Activated naive CD4-positive, alpha-beta T cell treated with anti-CD3 and anti-CD28 coated beads, Interleukin-2, amount 50 U/mL, for 72 hours (primary cell): ENCODE measurements at places on chromosomes 1 and 21. TPM values are rescaled to one million over a fixed set of nuclear protein-coding genes. Genes with fewer than 3 reads are reported as not detected.

DNA sequence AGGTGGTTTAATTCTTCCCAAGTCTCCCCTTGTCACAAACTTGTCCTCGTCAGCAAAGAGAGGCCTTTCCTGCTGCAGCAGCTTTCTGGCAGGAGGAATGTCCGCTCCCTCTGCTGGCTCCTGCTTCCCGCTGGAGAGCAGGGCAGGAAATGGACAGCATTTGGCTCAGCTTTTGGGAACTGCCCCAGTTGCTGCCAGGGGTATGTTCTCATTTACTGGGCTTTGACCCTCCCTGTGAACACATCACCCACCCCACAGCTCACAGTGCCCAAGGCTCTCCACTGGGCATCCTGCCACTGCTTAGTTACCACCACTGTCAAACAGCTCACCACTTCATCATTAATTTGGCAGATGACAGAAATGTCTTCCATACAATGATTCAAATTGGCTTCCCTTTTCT is 75.4 kb downstream of the MRPL37 start:
- DNase-seq = no peak

DNA sequence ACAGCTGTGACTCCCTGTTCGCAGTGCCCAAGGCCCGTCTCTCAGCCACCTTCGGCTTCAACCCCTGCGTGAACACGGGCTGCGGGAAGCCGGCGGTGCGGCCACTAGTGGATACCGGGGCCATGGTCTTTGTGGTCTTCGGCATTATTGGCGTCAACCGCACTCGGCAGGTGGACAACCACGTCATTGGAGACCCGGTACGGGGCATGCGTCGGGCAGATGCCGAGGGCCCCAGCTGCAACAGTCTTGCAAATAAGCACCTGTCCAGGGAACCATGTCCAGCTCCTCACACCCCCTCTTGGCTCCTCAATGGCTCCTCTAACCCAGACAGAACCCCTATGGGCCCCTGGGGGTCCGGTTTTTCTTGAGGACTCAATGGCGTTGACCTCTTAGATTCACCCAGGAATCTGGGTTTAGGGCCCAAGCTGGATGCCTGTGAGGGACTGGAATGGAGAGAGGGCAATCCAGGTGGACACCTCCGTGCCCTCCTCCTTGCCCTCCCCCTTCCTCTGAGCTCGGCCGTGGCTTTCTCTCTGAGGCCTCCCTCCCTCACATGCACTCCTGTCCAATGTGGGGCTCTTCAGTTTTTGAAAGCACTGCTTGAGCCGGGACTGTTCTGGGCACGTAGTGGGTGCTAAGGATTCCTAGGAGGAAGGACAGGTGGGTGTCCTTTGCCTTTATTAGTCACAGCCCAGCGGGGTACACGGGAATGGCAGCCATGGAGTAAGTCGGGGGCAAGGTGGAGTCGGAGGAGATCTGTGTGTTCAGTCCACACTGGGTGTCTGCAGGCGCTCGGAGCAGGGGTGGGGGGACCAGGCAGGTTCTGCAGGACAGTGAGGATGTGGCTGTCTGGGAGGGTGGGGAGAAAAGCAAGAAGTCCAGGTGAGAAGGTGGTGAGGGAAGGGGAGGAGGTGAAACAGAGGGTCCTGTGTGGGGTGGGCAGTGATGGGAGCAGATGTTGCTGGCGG is 51.1 kb downstream of the DISP3 start:
- DNase-seq = peak; percentile 51

DNA sequence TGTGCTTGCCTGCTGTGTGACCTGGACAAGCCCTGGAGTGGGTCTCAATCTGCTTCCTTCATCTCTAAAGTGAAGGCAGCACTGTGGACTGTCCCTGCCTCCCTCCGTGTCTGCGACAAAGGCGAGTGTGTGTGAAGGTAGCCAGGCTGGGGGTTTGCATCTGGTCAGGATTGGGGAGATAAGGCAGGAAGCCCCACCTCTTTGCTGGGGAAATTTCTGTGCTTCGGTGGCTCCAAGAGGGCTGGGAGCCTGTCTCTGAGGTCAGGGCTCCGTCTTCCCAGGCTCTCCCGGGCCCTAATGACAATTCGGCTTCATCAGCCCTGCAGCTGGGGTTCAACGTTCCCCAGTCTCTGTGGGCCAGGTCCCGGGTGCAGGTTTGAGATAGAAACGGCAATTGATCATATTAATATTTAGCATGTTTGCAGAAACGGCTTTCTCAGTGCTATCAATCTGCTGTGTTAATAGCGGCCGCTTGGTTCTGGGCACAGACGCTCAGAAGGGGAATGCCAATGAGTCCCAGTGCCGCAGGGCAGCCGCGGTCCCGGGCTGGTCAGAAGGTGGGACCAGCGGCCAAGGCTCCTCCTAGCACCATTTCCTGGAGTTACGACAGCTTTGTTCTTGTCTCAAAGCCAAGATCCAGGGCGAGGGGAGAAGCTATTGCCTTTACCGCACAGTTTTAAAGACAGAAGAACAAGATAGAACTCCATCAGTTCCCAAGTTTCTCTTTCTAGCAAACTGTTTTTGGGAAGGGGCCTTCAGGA is 105.7 kb downstream of the PRDM16 start:
- no peak for DNase-seq

DNA sequence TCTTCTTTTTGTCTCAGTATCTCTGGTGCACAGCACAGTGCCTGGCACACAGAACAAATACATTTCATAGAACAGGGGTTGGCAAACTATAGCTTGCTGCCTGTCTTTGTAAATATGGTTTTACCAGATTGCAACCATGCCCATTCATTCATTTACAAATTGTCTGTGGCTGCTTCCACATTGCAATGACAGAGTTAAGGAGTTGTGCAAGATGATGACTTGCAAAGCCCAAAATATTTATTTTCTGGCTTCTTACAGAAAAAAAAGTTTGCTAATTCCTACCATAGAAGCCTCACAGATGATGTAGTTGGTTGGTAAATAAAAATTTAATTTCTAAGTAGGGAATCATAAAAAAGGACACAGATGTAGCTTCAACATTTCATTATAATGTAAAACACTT is 11.2 kb upstream of the HMGB4 start:
- DNase-seq = no peak

Gene SPRR5
- not detected for total RNA-seq

Gene RNF220
- 77.1 TPM for total RNA-seq
